Stimulated activated naive CD8-positive, alpha-beta T cell treated with anti-CD3 and anti-CD28 coated beads, Interleukin-15, amount 100 ng/mL, for 72 hours (primary cell): ENCODE measurements at places on chromosomes 3 and 15.

DNA sequence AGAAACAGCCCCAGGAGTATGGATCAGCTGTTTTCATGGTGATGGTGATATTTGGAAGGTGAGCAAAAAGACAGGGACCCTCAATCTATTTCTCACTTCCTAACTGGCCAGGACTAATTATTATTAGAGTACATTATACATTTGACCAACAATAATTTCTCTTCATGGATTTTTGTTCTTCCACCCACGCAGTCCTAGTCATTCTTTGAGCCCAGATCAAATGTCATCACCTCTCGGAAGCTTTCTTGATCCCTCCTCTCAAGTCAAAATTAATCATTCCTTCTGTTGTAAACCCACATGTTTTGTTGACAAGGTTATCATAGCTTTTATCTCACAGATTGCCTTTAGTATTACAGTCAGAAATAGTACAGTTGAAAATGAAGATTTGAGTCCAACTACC is 29.2 kb upstream of the PRICKLE2 start:
- DNase-seq: no peak

- no peak for DNase-seq
These were observed 173.2 kb upstream of the PRICKLE2 start for GRCh38 chr3:64398476-64398875.

DNA sequence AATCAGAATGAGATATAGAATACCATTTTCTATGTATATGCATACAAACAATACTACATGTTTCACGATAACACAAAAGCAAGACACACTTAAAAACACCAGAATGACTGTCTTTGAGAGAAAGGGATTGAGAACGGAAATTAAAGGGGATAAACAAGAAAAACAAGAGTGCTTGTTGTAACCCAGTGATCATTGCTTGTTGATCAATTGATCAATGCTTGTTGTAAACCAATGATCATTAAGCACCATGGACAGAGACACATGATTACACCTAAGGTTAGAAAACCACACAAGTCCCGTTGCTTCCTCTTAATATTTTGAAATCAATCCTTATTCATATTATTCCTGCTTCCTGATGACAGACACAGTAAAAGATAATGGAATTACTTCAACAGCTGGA is 1.1 kb upstream of the OR4F15 start:
- DNase-seq: no peak

DNA sequence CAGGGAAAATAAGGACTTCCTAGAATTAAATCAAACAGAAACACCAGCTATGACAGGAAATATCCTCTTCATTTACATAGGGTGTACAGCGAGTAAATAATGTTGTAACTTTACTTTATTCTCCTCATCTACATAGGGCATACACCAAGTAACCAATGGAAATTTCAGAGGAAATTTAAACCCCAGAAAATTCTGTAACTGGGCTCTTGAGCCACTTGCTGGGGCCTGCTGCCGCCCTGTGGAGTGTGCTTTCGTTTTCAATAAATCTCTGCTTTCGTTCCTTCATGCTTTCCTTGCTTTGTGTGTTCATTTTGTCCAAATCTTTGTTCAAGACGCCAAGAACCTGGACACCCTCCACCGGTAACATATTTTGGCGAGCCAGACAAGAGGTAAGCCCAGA is 990.4 kb upstream of the CADM2 start:
- DNase-seq: no peak

DNA sequence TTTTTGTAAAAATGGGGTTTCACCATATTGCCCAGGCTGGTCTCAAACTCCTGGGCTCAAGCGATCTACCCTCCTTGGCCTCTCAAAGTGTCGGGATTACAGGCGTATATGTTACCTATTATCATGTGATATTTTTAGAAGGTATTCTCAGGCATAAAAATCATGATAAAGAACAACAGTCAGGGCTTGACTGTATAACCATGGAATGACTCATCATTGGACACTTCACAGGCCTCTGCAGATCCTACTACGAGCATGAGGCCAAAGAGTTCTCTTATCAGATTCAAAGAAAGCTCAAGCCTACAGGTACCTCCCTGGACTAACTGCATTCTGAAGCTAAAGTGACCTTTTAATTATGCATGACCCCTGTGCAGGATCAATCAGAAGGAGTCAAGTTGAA is 91.7 kb upstream of the PRICKLE2 start:
- DNase-seq: no peak

GRCh38 chr3:68699541-68699940 is 232.8 kb downstream of the TAFA4 start:
- no peak for DNase-seq

- no peak for DNase-seq
These were observed 37.4 kb upstream of the CTDSPL start for GRCh38 chr3:37824090-37824953.

DNA sequence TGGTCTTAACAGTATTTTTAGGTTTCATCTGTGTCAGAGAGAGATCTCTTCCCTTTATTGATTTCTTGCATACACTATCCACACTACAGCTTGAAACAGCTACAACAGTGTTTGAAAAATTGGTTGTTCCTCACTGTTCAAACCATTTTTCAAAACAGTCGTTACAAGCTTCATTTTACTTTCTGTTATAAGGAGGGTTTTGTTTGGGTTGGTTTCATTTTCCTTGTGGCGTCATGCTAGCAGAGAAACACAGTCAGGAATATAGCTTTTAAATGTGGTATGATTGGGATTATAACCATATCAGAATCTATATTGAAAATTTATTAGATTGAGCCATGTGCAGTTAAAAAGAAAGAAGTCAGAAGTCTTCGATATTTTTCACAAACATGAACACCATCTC is 400.6 kb downstream of the ZBTB20 start:
- no peak for DNase-seq

GRCh38 chr15:70014860-70015490 is 82.7 kb downstream of the TLE3 start:
- DNase-seq: no peak

- DNase-seq: no peak
These were observed 37.6 kb downstream of the MTMR10 start for GRCh38 chr15:30953731-30954378.

GRCh38 chr3:188486952-188487351 is 333.0 kb downstream of the LPP start:
- no peak for DNase-seq
